ENCODE measurements at places on chromosomes 13 and 19.

GRCh38 chr13:69595181-69595580 is 512.4 kb upstream of the ATXN8OS start:
- DNase-seq: no peak

- no peak for DNase-seq
These were observed 86.2 kb upstream of the EDNRB start for GRCh38 chr13:78004821-78005220.

GRCh38 chr13:19634256-19634740 is 839 bp downstream of the MPHOSPH8 start:
- DNase-seq: no peak

DNA sequence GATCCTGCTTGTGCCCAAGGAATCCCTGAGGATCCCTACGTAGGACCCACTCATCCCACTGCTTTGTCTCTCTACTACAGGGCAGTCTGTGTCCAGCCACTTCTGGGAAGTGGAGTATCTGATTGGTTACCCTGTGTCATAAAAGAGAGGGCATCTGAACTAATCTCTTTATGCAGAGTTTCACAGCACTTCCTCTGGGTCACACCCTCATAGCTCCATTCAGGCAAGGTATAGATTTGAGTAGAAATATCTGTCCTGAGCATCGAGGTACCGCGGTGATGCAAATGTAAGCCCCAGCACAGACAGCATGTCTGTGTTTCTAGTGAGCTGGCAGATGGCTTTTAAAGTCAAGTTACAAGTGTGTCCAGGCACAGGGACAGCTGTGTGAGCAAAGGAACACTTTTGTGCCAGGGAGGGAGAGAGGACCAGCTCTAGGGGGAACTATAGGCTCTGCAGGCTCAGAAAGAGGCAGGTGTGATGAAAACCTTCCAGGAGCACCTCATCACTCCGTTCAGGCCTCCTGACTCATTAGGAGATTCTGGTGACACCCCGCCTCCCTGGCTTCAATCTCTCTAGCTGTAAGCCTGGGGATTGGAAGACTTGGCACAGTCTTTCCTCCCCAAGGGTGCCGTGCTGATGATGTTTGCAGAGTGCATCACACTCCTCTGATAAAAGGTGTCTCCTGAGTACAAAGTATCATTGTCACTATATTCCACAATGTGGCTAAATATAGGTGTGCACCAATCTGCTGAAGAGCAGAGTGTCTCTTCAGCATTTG is 84.3 kb upstream of the UBL3 start:
- no peak for DNase-seq

- DNase-seq: no peak
These were observed 8.8 kb upstream of the GPC6 start for GRCh38 chr13:93217721-93218261.

GRCh38 chr13:76175961-76176725 is 540.0 kb downstream of the LMO7 start:
- DNase-seq: no peak

GRCh38 chr13:39777527-39778061 is 122.1 kb downstream of the COG6 start:
- DNase-seq: no peak

DNA sequence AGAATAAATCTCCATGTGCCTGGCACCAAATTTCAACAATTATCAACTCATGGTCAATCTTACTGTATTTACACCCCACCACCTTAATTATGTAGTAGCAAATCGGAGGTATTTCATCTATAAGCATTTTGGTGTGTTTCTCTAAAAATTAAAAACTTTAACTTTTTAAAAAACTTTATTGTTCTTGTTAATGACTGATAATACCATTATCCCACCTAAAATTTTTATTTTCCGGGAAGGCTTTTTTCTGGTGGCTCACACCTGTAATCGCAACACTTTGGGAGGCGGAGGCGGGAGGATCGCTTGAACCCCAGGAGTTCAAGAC is 453 bp upstream of the PDCD2L start:
- DNase-seq: no peak

DNA sequence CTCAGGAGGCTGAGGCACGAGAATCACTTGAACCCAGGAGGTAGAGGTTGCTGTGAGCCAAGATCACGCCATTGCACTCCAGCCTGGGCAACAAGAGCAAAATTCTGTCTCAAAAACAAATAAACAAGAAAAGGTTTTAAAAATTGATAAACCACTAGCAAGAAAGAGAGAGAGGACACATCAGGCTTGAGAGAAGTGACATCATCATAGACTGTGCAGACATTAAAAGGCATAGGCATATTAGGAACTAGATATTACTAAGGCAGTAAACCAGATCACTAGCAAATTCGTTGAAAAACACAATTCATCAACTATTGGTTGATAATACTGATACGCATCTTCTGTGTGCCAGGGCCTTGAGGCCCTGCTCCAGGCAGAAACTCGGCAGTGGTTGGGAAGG is 7.7 kb downstream of the A1BG start:
- no peak for DNase-seq

DNA sequence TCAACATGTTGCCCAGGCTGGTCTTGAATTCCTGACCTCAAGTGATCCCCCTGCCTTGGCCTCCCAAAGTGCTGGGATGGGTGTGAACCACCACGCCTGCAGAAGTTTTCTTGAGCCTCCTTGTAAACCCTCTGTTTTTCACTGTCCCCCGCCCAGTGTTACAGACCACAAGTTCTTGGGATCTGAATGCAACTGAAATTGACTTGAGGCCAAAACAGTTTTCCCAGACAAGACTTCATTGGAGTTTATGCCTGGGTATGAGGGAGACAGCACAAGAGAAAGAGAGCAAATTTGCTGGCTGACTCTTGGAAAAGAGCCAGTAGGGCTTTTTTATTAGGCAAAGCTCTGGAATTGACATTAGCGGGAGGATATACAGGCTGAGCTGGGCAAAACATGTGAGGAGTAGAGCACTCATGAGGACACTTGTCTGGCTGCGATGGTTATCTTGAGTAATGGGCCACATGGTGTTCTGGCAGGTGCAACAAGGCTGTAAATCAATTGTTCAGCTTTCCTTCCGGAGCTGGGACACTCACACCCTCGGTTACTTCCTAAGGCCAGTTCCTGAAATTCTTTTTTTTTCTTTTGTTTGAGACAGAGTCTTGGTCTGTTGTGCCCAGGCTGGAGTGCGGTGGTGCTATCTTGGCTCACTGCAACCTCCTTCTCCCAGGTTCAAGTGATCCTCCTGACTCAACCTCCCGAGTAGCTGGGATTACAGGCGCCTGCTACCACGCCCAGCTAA is 12.7 kb upstream of the HNRNPL start:
- no peak for DNase-seq

DNA sequence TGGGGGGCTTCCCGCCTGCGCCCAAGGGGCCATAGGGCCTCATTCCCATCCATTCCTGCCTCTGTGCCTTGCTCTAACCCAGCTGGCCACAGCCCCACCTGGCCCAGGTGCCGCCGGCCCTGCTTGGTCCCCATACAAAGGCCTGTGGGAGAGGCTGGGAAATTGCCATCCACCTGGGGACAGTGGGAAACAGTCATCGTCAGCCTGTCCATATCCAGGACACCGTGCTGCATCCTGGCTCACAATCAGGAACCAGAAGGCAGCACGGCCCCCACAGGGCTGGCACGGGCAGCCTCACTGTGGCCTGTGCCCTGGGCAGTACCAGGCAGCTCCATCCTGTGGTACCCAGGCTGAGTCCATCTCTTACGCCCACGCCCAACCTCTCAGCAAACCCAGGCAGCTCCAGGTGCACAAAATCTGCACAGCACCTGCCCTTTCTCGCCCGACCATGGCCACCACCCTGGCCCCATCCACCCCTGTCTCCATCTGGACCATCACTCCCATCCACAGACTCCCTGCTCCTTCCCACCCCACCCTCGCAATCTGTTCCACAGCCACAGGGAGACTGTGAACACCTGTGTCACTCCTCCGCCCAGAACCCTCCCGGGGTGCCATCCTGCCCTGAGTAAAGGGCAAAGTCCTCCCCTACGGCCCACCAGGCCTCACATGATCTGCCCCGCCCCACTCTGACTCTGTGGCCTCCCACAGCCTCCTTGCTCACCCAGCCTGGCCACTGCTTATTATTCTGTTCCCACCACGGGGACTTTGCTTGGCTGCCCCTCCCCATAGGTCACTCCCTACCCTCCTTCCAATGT is 21.1 kb upstream of the FBXO27 start:
- no peak for DNase-seq

DNA sequence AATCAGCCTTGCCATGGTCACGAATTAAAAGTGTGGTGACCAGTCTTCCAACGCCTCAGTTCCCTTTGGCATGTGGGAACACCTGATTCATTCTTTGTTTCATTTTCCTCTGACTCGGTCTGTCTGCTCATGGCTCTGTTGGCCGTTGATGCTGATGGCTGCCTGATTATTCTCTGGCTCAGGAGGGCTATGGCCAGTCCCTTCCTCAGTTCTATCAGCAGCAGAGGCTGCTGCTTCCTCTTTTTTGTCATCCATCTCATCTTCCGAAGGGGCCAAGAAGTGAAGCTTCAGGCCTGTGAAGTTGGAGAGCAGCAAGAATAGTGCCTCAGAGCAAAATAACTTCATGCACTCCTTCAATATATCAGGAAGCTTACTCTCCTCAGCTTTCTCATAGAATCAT is 9.5 kb upstream of the MLNR start:
- DNase-seq: no peak

- DNase-seq: no peak
These were observed 1.7 kb upstream of the TGFBR3L start for GRCh38 chr19:7912697-7913564.

DNA sequence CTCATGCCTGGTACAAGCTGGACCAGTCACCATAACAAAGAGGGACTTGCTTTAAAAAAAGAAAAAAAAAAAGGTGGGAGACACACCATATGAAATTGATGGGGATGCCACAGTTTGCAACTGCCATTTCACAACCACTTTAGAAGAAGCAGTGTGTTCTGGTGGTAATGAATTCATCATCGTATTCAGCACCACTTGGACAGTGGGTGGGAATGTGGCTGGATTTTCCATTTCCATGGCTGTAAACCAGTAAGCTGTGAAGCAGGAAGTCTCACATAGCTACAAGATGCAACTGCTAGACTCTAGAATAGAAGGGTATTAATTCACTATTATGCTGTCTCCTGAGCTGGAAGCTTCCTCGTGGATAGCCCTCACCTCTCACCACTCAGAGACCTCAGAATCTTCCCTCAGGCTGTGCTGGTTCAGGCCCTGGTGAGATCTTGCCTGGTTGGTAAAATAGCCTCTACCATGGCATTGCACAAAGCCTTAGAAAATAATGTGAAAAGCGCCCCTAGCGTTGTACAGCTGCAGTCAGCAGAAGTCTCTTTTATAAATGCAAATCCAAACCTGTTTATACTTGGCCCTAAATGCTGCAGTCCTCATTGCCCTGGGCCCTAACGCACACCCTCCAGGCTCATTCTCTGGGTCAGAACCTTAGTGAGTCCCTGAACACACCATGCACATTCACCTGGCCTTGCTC is 150.7 kb downstream of the KCTD15 start:
- no peak for DNase-seq

DNA sequence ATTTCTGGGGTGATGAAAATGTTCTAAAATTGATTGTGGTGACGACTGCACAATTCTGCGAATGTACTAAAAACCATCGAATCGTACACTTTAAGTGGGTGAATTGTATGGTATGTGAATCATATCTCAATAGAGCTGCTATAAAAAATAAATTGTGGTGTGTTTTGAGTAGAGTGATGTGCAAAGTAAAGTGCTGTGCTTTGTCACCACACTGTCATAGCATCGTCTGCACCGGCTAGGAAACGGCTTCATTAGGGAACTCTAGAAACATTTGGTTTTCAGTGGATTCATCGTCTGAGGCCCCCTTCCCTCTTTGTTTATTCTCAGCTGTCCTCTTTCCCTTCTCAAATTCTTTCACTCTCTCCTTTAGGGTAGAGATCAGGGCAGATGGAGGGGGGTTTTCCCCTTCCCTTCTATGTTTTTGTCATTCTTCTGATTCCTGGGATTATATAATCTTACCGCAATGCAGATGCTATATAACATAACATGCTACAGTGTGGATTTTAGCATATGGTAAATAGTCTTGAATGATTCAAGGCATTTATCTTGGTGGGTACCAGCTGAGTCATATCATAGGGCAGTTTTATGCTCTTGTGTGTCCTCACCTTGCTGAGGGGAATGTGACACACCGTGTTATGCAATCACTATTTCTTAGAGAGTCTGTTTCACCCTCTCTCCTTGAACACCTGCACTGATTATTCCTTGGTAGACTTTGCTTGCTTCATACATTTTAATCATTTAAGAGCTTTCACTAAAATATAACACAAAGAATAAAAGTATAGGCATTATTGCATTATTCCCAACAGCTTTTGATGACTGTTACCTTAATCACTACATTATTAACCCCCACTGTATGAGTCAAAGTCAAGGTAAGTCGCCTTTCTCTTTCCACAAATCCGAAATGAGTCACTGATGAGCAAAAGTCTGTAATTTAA is 239.4 kb downstream of the DCLK1 start:
- no peak for DNase-seq

DNA sequence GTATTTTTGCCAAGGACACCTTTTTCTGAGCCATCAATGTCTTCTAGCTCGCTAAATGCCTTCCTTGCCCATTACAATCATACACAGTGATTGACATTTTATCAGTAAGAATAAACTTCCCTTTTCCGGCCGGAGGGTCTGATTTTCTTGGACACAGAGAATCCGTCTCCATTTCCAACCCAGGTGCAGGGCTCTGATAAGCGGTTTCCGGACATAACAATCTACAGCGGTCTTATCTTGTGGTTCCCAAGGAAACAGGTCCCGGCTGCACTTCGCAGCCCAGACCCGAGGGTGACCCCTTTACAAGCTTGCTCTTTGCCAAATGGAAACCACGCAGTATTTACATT is 5.1 kb upstream of the ZNF77 start:
- no peak for DNase-seq

- DNase-seq: no peak
These were observed 3.6 kb downstream of the ACTN4 start for GRCh38 chr19:38650911-38651584.

- DNase-seq: peak; percentile 26
These were observed 140.7 kb downstream of the KCTD12 start for GRCh38 chr13:76745261-76746200.

DNA sequence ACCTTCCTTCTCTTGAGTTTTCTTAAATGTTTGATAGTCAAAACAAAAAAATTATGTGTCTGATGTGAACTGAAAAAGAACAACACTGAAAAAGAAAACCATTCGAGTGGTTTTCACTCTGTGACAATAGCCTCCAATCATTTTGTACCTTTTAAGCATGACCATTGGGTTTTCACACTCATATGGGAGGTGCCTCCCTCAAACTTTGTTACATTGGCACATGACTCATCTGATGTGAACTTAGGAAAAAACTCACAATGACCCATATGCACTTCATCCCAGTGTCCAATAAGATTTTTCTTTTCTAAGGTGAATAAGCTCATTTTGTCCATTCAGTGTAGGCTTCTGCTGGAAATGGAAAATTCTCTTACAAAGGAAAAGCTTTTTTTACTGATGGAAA is 66.6 kb upstream of the XPO4 start:
- no peak for DNase-seq

- no peak for DNase-seq
These were observed 7.9 kb downstream of the SPATA13 start for GRCh38 chr13:24168392-24168750.

- no peak for DNase-seq
These were observed 90.8 kb downstream of the UQCRFS1 start for GRCh38 chr19:29122185-29122584.

All from GM18507 (cell line).